ENCODE measurements at places on chromosomes 6 and 20.

- DNase-seq: no peak
These were observed 2.7 kb downstream of the PAQR8 start for GRCh38 chr6:52364480-52365166.

DNA sequence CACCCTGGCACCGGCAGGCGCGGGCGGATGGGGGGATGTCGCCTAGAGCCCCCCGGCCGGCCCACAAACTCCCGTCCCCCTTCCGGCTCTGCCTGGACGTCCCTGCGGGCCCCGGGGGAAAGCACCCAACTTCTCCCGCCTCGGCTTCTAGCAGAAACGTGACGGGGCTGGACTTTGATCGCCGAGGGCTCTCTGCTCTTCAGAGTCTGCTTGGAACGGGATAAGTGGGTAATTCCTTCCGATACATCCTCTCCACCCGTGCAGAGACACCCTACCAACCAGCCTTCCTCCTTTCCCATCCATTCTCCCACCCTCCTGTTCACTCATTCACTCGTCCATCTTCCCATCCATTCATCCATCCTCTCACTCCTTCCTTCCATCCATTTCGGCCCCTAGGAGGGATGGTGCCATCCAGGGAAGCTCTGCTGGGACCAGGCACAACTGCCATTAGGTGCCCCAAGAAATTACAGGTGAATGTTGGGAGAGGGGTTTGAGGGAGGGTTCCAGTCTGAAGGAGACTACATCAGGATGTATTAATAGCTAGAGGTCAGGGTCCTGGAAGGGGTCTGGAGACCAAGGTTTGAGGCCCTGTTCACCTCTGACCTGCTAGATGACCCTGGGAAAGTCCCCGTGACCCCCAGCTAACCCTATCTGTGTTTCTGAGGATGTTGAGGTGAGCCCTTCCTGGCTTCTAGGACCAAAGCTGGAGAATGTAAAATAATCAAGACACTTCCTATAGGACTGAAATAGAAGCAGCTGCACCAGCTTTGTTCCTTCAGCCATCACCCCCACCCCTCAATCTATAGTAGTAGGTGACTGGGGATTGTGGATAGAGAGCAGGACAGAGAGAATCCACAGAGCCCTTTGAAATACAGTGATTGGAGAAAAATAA is 538 bp downstream of the TTLL9 start:
- no peak for DNase-seq

DNA sequence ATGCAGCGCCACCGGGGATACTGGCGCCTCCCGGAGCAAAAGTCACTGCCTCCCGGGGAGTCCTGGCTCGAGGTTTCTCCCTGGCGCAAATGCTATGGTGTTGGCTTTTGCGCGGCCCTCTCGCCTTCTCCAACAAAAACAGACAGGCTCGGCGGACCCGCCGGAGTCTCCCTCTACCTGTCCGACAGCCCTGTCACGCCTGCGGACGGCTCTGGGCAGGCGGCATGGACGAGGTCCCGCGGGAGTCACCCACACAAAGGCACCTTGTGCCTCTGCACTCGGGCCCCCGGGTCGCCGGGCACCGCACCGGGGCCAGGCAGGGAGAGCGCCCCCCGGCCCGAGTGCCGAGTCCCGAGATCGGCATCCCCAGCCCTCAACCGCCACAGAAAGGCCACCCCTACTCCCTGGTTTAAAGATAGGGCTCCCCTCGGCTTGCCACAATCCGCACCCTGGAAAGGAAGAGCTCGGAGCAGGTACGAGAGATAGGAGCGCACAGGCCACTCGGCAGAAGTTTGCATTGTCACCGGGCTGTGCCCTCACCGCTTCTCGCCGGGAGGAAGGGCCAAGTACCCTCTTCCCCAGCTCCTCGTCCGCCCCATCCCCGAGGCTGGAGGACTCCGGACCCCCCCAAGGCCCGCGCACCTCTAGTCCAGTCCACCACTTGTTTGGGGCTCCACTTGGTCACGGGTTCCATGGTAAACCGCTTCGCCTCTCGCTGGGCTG is 903 bp downstream of the CNKSR3 start:
- DNase-seq: no peak

- DNase-seq: no peak
These were observed 495.2 kb downstream of the PREX1 start for GRCh38 chr20:48332555-48332954.

DNA sequence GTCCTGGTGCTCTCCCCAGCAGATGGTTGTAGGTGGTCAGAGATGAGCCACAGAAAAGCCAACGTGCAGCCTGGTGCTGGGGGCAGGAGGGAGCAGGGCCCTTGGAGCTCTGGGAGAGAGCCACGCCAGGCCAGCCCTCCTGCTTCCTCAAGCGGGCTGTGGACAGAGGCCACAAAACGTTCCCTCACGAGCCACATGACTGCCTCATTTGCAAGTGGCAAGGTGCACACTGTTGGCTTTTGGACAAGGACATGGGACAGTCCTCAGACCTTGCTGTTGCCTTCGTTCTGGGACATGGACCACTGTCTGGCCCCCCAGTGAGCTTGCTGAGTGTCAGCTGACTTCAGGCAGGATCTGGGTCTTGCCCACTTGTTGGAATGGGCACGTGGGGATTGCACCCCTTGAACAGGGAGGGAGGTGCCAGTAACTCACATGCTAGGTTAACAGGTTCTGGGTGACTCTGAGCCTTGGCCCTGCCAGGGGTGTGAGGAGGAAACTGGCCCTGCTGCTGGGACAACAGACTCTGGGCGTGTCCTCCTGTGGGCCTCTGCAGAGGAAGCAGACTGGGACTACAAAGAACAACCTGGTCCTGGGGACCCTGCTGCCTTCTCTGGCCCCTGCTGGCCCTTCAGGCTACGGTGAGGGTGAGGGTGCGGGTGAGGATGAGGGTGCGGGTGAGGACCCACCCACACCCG is 2.6 kb downstream of the SLCO4A1 start:
- DNase-seq: no peak

DNA sequence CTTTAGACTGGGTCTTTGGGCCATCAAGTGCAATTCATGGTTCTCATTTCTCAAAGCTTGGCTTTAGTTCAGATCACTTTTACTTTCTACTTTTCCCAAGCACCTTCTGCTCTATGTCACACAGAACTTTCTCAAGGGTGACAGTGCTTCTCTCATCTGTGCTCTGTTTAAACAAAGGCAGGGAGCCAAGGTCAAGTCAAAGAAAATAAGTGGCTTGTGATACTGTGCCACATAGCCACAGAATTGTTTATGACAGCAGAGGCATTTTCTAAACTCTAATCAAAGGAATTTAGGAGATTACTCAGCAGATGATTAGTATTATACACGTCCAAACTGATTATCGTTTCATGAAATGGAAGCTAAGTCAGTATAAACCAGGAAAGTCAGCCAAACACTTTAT is 348.0 kb downstream of the HDGFL1 start:
- no peak for DNase-seq

DNA sequence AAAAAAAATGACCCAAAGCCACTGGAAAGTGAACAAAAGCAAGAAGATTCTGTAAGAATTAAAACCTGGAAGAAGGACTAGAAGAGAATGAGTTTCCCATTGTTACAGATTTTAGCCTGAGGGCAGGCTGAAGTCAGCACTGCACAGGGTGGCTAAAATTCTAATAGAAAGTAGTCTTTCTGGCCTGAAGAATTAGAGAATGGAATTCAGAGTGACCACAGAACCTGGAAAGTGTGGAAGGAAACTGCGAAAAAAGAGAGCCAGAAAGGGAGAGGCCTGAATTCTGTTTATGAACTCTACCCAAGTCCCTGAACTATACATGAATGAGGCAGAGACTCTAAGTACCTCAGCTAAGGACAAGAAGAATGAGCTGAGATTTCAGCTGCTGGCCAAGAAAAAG is 38.9 kb upstream of the FILIP1 start:
- no peak for DNase-seq
